ENCODE measurements at places on chromosomes 13 and 19. TPM values are rescaled to one million over a fixed set of nuclear protein-coding genes. Genes with fewer than 3 reads are reported as not detected.

PINLYP gene
- total RNA-seq: 6.9 TPM

ZNF556 gene
- 0.33 TPM for total RNA-seq

EHD2 gene
- total RNA-seq: 38.8 TPM

CPB2 gene
- not detected for total RNA-seq

KLK15 gene
- not detected for total RNA-seq

GPR18 gene
- 0.32 TPM for total RNA-seq

LRRC4B gene
- 1.3 TPM for total RNA-seq

- H3K27me3 ChIP-seq: no peaks in the 10 kb centered on the region
- peak; percentile 67 for DNase-seq
- H3K36me3 ChIP-seq: no peaks in the 10 kb centered on the region
- H3K4me3 ChIP-seq: peak overlapping the region; percentile 2
- H3K27ac ChIP-seq: peak overlapping the region; percentile 84
Measured at GRCh38 chr19:17475541-17476115, 5.3 kb downstream of the SLC27A1 start.

DNA sequence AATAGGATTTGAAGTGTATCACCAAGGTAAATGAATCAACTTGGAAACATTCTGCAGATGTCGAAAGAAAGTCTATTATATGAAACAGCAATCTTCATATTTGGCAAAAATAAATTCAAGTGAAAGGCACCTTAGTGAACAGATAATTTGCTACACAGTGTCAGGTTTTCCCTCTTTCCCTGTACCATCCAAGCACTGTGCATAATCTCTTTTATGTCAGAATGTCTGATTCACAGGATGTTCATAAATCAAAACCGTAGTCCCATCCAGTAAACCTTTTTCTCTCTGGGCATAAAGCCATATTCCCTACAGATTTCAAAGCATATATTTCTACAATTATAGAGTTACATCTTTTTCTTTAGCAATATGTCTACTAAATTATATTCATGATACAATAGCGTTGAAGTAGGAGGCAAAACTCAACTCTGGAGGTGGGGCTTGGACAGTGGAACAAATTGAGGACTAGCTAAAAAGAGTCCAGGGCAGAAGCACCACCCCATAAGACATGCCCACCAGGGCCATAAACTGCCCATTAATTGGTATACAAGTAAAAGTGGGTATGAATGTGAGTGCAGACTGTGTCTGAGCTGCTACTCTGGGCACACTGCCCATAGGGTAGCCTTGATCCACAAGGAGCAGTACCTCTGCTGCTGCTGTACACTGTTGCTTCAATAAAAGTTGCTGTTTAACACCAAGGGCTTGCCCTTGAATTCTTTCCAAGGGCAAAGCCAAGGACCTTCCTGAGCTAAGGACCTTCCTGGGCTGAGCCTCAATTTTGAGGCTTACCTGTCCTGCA is 72.1 kb upstream of the MYCBP2 start:
- H3K36me3 ChIP-seq: no peaks in the 10 kb centered on the region
- no peak overlapping the region for H3K27ac ChIP-seq
- no peaks in the 10 kb centered on the region for H3K4me1 ChIP-seq
- H3K4me3 ChIP-seq: no peak overlapping the region
- H3K27me3 ChIP-seq: no peaks in the 10 kb centered on the region

GRCh38 chr13:51887468-51887867 is 25.7 kb downstream of the CCDC70 start:
- H3K36me3 ChIP-seq: no peaks in the 10 kb centered on the region
- no peak overlapping the region for H3K27ac ChIP-seq
- H3K27me3 ChIP-seq: no peaks in the 10 kb centered on the region
- DNase-seq: no peak
- H3K4me3 ChIP-seq: no peak overlapping the region

GRCh38 chr13:76912476-76912875 is 26.3 kb upstream of the KCTD12 start:
- no peak for DNase-seq
- no peaks in the 10 kb centered on the region for H3K36me3 ChIP-seq
- no peak overlapping the region for H3K4me3 ChIP-seq
- no peaks in the 10 kb centered on the region for H3K4me1 ChIP-seq

GRCh38 chr19:38653028-38653571 is 5.7 kb downstream of the ACTN4 start:
- H3K4me3 ChIP-seq: no peak overlapping the region
- no peaks in the 10 kb centered on the region for H3K36me3 ChIP-seq
- H3K27ac ChIP-seq: peak overlapping the region; percentile 98
- H3K27me3 ChIP-seq: no peaks in the 10 kb centered on the region
- DNase-seq: no peak

DNA sequence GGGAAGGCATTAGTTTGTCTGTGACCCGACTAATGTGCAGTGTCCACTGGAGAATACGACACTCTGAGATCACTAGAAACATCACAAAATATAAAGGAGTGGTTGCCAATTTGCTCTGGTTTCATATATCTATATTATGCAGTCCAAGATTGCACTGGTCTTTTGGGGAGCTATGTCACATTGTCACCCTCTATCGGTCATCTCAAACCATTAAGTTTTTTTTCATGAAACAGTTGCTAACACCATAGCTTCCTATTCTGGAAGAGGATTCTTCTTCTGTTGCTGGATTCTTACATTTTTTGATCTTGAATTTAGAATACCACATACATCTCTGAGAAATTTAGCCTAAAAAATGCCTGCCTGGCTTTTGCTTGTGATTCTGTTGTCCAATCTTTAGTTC is 168.6 kb downstream of the LACC1 start:
- no peaks in the 10 kb centered on the region for H3K27me3 ChIP-seq
- H3K36me3 ChIP-seq: no peaks in the 10 kb centered on the region
- no peaks in the 10 kb centered on the region for H3K4me1 ChIP-seq
- no peak overlapping the region for H3K27ac ChIP-seq

GRCh38 chr13:97254816-97255215 is 32.7 kb downstream of the MBNL2 start:
- H3K27ac ChIP-seq: peak overlapping the region; percentile 89
- H3K4me1 ChIP-seq: peaks cover 8% of the 10 kb centered on the region
- no peaks in the 10 kb centered on the region for H3K27me3 ChIP-seq
- DNase-seq: no peak

GRCh38 chr19:46514589-46515289 is 19.1 kb upstream of the PNMA8B start:
- no peaks in the 10 kb centered on the region for H3K27me3 ChIP-seq
- no peak overlapping the region for H3K4me3 ChIP-seq
- DNase-seq: no peak
- H3K36me3 ChIP-seq: no peaks in the 10 kb centered on the region
- no peak overlapping the region for H3K27ac ChIP-seq

- peak; percentile 30 for DNase-seq
- H3K4me3 ChIP-seq: peak overlapping the region; percentile 54
- H3K36me3 ChIP-seq: no peaks in the 10 kb centered on the region
- H3K27me3 ChIP-seq: no peaks in the 10 kb centered on the region
Measured at GRCh38 chr19:21604951-21605476, 99.6 kb downstream of the ZNF429 start.

DNA sequence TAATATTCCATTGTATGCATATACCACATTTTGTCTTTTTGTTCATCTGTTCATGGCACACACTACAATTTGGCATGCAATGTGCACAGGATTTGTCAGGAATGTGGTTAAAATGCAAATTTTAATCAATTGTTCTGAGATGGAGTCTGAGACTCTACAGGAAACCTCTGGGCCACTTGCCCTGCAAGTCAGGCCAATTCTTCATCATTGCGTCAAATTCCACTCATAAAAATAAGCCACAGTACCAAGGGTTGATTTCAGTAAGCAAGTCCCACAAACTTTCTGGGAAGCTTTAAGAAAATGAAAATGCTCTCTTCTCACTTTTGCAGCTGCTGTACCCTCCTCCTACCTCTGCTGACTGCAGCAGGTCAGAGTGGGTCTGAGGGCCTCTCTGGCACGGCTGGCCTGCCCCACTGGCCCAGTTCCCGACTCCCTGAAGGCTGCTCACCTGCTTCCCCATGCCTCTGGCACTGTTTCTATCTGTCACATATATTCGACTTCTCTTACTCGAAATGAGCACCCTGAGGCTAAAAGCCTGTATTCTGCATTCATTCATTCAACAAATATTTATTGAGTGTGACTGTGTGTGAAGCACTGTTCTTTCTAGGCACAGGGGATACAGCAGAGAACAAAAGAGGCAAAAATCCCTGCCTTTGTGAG is 83.8 kb upstream of the WASF3 start:
- no peak overlapping the region for H3K27ac ChIP-seq
- no peaks in the 10 kb centered on the region for H3K36me3 ChIP-seq
- no peaks in the 10 kb centered on the region for H3K27me3 ChIP-seq
- DNase-seq: no peak
- H3K4me3 ChIP-seq: no peak overlapping the region
- H3K4me1 ChIP-seq: no peaks in the 10 kb centered on the region

- no peaks in the 10 kb centered on the region for H3K4me1 ChIP-seq
- peak overlapping the region; percentile 29 for H3K4me3 ChIP-seq
- H3K36me3 ChIP-seq: no peaks in the 10 kb centered on the region
- DNase-seq: peak; percentile 32
- peaks cover 53% of the 10 kb centered on the region for H3K27me3 ChIP-seq
- peak overlapping the region; percentile 76 for H3K27ac ChIP-seq
Measured at GRCh38 chr19:55165952-55166529, 372 bp downstream of the DNAAF3 start.

DNA sequence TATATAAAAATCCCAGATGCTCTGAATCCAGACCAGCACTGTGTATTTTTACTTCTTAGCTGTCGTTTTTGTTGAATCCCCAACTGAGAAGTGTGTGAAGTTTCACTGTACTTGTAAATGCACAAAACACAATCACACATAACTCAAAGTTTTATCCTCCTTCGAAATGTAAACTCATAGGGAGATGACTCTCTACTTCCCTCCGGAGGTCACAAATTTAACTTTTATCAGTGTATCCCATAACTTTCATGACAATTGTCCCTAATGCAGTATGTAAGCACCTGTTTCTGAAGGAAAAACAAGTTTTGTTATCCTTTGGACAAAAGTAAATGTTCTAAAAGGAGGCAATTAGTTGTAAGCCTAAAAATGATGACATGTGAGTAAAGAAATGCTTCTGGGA is 665.0 kb upstream of the SLITRK6 start:
- no peaks in the 10 kb centered on the region for H3K4me1 ChIP-seq
- H3K27ac ChIP-seq: no peak overlapping the region

DNA sequence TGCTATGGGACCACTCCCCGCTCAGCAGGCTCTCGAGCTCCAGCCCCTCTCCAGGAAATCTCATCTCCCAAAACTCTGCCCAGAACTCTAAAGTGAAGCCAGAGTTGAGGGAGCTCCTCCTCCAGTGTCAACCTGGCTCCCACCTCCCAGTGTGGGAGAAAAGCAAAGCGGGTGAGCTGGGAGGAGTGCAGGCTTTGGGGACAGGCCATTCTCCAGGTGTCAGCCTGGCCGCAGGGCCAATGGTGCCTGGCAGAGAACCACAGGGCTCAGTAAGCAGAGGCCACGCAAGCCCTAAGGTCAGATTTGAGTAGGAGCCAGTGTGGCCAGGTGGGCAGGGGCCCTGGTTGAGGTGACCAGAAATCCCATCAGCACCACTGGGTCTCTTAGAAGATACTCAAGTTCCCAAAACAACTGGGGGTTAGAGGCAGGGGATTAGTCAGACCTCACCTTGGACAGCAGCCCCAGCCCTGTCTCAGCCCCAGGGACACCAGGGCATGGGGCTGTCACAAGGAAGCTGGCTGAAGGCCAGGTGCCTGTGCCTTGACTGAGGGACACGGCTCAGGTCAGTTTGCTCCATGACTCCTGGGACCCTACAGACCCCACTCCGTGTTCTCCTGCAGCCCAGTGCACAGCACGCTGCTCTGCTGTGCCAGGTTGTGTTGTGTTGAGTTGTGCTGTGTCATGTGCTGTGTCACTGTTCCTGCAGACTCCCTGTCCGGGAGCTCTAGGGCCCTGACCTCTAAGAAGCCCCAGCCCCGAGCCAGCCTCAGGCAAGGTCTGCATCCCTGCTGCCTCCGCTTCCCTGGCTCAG is 2.8 kb upstream of the ZNF181 start:
- no peak for DNase-seq
- peaks cover 10% of the 10 kb centered on the region for H3K4me1 ChIP-seq
- no peak overlapping the region for H3K27ac ChIP-seq
- no peaks in the 10 kb centered on the region for H3K36me3 ChIP-seq
- H3K27me3 ChIP-seq: no peaks in the 10 kb centered on the region
- H3K4me3 ChIP-seq: no peak overlapping the region

DNA sequence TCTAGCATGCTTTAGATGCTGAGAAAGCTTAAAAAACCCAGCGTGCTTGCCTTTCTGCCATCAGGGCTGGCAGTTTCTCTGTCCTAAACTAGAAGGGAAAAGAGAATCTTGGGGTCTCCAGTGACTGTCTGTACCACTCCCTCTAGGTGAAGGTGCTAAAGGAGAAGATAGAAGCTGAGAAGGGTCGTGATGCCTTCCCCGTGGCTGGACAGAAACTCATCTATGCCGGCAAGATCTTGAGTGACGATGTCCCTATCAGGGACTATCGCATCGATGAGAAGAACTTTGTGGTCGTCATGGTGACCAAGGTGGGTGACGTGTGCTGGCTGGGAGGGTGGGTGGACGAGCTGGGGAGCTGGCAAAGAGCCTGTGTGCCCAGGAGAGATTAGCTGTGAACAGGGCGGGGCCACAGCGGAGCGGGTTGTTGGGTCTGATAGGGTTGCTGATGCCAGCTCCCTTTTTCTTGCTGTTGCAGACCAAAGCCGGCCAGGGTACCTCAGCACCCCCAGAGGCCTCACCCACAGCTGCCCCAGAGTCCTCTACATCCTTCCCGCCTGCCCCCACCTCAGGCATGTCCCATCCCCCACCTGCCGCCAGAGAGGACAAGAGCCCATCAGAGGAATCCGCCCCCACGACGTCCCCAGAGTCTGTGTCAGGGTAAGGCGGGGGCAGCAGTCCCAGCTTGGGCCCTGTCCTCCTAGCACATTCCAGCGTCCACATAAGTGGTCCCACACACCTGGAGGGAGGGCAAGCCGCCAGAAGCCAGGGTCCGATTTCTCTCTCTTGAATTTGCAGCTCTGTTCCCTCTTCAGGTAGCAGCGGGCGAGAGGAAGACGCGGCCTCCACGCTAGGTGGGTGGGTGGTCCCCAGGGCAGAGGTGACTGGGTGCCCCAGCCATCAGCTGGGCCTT is 2.3 kb downstream of the RAD23A start:
- no peaks in the 10 kb centered on the region for H3K4me1 ChIP-seq
- no peak for DNase-seq
- H3K36me3 ChIP-seq: peaks cover 21% of the 10 kb centered on the region
- H3K27ac ChIP-seq: no peak overlapping the region

- H3K27me3 ChIP-seq: no peaks in the 10 kb centered on the region
- no peak for DNase-seq
- no peak overlapping the region for H3K4me3 ChIP-seq
Measured at GRCh38 chr19:56732976-56733375, 61.4 kb upstream of the ZNF835 start.

DNA sequence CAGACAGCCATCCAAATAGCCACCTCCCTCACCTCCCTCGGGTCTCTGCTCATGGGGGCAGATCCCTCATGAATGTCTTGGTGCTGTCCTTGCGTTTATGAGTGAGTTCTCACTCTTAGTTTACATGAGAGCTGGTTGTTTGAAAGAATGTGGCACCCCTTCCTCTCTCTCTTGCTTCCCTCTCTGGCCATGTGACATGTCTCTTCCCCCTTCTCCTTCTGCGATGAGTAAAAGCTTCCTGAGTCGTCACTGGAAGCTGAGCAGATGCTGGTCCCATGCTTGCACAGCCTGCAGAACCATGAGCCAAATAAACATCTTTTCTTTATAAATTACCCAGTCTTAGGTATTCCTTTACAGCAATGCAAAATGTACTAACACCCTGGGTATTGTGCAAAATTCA is 208.7 kb downstream of the LACC1 start:
- DNase-seq: no peak
- H3K4me1 ChIP-seq: no peaks in the 10 kb centered on the region
- peaks cover 4% of the 10 kb centered on the region for H3K36me3 ChIP-seq
- H3K27ac ChIP-seq: no peak overlapping the region

GRCh38 chr19:3474010-3474409 is 6.3 kb downstream of the SMIM24 start:
- DNase-seq: no peak
- peaks cover 3% of the 10 kb centered on the region for H3K4me1 ChIP-seq
- no peaks in the 10 kb centered on the region for H3K27me3 ChIP-seq
- no peak overlapping the region for H3K4me3 ChIP-seq

Data from breast epithelium (tissue), 4 donors.